Fibroblast of skin of right biceps (primary cell): ENCODE measurements at places on chromosomes 1 and 21.

GRCh38 chr1:15882665-15883064 lies 35.2 kb downstream of the SPEN start:
- DNase-seq, result peak; percentile 26

GRCh38 chr1:156571261-156571852 lies 1.0 kb downstream of the IQGAP3 start:
- DNase-seq, result peak; percentile 95

DNA sequence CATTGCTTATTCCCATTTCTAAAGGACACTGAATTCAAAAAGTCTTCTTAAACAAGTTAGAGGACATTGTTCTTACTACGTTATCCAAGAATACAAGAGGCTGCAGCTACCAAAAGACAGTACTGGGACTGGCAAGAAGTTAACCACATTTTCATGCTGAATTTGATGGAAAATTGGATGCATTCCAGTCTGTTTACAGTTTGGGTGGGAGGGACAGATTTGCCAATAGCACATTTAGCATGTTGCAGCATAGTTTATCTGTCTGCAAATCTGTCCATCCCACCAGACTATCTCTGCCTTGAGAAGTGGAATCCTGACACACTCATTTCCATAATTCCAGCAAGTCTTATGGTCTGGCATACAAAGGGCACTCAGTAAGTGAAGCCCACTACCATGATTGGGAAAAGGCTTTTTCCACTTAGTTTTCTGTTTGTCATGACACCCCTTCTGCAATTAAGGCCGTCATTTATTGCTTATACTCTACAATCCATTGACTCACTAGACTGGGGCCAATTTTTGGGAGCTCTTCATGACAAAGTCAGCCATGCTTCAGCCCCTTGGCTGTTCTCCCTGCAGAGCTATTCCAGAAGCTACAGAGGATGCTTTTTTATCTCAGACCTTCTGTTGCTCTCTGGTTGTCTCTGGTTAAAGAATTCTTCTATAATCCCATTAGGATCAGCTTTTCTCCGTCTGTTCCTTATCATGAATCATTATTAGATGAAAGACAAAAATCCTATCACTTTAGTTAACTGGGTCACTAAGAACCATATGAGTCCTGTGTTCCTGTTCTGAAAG lies 355.8 kb upstream of the PTBP2 start:
- peak; percentile 41 for DNase-seq

- no peak for DNase-seq
Observed at GRCh38 chr1:109497449-109498160, 3.7 kb downstream of the CYB561D1 start.

DNA sequence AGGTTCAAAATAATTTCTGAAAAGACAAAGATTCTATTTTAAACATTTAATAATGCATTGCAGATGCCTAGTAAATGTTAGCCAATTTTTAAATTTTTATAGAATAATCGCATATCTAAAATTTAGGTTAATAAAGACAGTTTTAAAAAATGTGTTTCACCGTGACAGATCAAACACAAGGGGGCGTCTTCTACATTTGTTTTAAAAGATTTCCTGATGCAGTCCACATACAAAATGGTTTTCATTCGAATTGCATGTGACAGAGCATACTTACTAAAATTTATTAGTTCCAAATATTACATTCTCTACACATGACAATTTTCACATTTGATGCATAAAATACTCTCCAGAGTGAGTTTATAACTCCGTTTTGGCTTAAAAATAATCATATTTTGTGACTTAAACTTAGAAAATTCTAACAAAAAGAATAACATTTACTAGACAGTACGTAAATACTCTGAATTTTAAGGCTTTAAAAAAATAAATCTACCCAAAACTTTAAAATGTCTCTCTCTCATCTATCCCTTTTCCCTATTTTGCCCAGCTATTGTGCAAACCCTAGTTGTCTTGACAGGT lies 75.5 kb downstream of the ADAMTS1 start:
- peak; percentile 64 for DNase-seq

- DNase-seq, result no peak
Observed at GRCh38 chr1:192587386-192588266, 12.1 kb downstream of the RGS1 start.

DNA sequence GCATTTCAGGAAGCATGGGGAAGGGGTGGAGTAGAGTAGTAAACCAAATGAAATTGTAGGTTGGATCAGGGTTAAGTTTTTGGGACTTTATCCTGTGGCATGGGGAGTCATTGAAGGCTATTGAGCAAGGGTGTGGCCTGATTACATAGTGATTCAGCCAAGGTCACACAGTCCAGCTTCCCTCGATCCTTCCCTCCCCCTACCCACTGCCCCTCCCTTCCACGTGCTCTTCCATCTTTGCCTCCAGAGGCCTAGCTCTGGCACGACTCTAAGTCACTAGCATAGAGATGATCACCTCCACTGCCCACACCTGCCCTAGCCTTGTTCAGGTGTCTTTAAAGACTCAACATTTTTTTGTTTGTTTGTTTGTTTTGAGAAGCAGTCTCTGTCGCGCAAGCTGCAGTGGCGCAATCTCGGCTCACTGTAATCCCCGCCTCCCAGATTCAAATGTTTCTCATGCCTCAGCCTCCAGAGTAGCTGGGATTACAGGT lies 37.2 kb upstream of the SLC9A1 start:
- no peak for DNase-seq

DNA sequence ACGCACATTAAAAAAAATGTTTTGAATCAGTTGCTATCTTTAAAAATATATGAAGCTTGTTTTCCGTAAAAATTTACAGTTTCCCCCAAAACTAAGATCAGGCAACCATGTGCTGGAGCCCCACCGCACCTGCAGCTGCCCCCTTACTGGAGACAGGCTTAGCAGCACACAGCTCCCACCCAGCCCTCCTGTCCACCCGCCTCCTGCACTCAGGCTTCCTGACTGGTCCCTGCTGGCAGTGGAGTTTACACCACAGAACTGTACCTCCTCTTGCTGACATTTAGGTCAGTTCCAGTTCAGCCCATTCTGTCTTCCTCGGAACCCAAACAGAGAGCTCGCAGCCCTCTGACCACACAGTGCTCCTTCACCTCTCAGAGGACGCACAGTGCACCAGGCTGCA lies 2.1 kb downstream of the GPR161 start:
- no peak for DNase-seq

DNA sequence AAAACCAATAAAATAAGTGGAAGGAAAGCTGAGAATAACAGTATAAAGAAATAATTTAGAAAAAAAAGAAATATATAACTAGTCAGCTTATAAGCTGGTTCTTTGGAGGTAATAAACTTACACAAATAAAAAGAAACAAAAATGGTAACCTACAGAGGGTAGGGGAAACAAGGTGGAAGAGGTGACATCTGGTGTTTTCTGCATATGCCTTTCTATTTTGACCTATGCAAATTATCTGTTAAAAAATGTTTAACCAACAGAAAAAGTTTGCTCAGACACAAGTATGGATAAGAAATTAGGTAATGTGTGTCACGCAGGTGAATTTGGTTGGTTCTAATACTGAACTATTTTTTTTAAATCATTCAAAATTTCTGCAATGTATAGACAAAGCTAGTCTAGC lies 53.6 kb upstream of the DMRTA2 start:
- no peak for DNase-seq

GRCh38 chr1:167911413-167911812 lies 2.5 kb downstream of the ADCY10 start:
- no peak for DNase-seq

DNA sequence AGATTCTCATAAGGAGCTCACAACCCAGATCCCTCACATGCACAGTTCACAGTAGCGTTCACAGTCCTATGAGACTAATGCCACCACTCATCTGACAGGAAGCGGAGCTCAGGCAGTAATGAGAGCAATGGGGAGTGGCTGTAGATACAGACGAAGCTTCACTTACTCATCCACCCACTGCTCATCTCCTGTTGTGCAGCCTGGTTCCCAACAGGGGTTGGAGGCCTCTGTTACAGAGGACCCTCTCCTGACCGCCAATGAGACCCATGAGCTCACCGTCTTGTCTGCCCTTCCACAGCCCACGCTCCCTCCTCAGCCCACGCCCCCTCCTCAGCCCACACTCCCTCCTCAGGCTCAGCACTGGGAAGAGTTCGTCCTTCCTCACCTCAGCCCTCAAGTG lies 39.6 kb downstream of the RSPH1 start:
- DNase-seq, result no peak

DNA sequence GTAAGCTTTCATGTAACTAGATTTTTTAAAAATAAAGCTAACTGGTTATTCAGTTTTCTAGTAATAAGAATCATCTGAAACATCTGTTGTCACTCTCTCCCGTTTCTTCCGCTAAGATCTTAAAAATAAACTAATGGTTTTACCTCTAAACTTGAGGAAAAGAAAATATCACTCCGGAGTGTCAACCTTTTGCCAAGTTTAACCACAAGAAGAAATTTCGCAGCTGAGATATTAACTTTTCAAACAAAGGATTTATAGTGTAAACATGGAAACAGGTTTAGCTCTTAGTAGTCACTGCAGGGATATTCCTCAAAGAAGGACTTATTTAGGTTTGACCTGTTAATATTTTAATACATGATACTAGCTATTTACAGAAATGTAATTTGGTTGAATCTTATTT lies 954.9 kb downstream of the ADGRL2 start:
- no peak for DNase-seq

- peak; percentile 55 for DNase-seq
Observed at GRCh38 chr1:148362626-148363438, 120.3 kb downstream of the PPIAL4G start.

GRCh38 chr21:34574601-34575529 lies 40.0 kb downstream of the RCAN1 start:
- DNase-seq, result peak; percentile 34

DNA sequence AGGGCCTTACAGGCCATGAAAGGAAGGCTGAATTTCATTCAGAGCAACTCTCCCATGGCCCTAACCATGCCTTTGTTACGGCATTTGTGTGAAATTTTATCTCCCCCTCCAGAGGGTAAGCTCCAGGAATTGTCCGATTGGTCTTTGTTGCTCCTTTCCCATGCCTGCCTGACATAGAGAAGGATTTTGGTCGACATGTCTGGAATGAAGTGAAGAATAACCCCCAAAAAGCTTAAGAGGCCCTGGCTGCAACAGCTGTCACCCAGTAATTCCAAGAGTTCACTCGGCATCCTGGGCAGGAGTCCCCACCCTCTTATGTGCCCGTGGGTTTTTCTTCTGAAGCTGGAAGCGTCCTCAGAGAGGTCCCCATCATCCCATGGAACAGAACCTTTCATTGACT lies 20.6 kb downstream of the CDA start:
- DNase-seq, result no peak

GRCh38 chr1:66143651-66144050 lies 351.0 kb downstream of the PDE4B start:
- no peak for DNase-seq

GRCh38 chr21:36776981-36777617 lies 78.2 kb downstream of the SIM2 start:
- no peak for DNase-seq

DNA sequence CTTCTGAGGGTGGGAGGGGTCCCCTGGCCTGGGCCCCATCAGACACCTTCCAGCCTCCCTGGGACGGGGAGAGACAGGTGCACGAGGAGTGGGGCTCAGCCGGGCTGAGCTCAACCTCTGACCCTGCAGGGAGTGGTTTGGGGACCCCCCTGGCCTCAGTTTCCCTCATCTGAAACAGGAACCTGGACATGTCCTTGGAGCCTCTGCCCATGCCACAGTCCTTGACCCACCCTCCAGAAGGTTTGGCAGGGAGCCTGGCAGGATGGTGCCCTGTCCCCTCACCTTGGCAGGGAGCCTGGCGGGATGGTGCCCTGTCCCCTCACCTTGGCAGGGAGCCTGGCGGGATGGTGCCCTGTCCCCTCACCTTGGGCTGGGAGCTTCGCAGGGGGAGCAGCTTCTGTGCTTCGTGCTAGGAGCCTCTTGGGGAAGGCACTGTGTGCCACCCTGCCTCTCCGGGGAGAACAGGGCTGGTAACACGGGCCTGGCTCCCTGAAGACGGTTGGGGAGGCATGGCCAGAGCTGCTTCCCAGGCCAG lies 58.3 kb downstream of the SLX9 start:
- DNase-seq, result no peak

- DNase-seq, result no peak
Observed at GRCh38 chr1:215501496-215501895, 65.6 kb upstream of the KCTD3 start.

DNA sequence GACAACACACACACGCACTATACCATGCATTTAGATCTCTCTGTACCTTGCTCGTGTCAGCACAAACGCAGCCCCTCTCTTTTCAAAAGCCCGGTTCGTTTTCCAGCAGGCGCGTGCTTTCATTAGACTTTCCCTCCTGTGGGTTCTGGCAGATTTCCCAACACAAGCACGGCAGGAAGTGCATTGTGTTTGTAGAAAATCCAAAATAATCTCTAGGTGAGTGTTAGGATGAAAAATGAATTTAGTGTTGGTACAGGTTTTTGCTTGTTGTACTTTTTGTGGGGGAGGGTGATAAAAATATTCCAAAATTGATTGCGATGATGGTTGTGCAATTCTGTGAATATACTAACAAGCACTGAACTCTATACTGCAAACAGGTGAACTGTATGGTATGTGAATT lies 54.1 kb upstream of the POFUT2 start:
- peak; percentile 30 for DNase-seq

DNA sequence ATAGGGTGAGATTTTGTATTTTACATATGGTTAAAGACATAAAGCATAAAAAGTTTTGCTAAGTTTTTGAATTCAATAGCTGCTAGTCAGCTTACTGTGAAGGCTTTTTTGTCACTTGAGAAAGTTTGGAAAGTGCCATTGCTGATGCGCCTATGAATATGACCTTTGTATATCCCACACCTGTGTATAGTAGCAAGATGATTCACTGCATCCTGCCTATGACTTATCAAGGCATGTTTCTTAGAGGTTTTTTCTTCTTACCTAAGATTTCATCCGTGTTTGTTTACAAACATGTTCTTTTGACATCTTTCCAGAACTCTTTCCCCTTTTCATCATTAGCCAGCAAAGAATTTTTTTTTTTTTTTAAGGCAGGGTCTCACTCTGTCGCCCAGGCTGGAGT lies 51.5 kb downstream of the PRKAA2 start:
- DNase-seq, result no peak

GRCh38 chr1:97837161-97837560 lies 83.7 kb downstream of the DPYD start:
- DNase-seq, result no peak

GRCh38 chr21:42279341-42279871 lies 35.8 kb downstream of the TFF3 start:
- no peak for DNase-seq

GRCh38 chr1:31447210-31447609 lies 34.2 kb downstream of the SERINC2 start:
- DNase-seq, result no peak

GRCh38 chr1:81920245-81920740 lies 119.6 kb downstream of the ADGRL2 start:
- DNase-seq, result peak; percentile 85

- no peak for DNase-seq
Observed at GRCh38 chr21:17514124-17514845, 1.4 kb downstream of the CXADR start.
